CD4-positive, CD25-positive, alpha-beta regulatory T cell (primary cell): ENCODE measurements at places on chromosomes 4 and X. TPM values are rescaled to one million over a fixed set of nuclear protein-coding genes. Genes with fewer than 3 reads are reported as not detected.

GRCh38 chr4:156473151-156473550 lies 498.4 kb downstream of the PDGFC start:
- DNase-seq: no peak

GRCh38 chr4:148332486-148332885 lies 109.7 kb downstream of the NR3C2 start:
- no peak for DNase-seq

The STARD8 gene
- not detected for polyA plus RNA-seq

DNA sequence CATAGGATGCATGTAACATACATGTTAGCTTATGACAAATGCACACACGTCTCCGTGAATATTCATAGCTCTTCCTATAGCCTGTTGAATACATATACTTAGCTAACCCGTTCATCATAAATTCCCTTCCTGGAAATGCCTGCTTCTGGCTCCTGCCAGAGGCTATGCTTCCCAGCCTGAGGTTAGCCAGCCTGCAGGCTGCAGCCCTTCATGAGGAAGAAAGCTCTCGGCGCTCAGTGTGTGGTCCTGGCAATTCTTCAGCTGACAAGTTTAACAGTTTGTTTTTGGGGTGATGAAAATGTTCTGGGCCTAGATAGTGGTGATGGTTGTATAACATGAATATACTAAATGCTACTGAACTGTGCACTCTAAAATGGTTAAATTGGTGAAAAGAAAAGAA lies 48.8 kb upstream of the MAN2B2 start:
- DNase-seq: no peak

GRCh38 chr4:155632310-155632840 lies 34.3 kb upstream of the GUCY1A1 start:
- DNase-seq: no peak

DNA sequence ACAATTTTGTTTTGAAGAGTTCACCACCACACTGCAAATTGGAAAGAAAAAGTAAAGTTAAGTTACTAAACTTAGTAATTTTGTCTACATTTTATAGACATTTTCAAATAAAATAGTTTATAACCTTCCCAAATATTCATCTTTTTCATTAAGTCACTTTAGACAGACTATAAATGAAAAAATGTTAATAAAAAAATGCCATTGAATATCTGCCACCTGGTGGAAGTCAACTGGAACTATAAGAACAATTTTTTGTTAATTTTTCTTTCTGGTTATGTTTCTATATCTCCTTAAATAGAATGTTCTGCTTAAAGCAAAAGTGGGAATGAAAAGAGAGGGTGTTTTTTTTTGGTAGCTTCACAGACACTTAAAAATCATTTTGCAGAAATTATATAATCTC lies 534.4 kb upstream of the PCDH10 start:
- DNase-seq: no peak

- no peak for DNase-seq
Measured at GRCh38 chrX:29948653-29949052, 266.7 kb upstream of the MAGEB2 start.

The VCX2 gene
- not detected for polyA plus RNA-seq

GRCh38 chr4:95956094-95956493 lies 116.2 kb downstream of the PDHA2 start:
- DNase-seq: no peak
